Large intestine (tissue), 12 donors: ENCODE measurements at places on chromosomes 13 and 19. TPM values are rescaled to one million over a fixed set of nuclear protein-coding genes. Genes with fewer than 3 reads are reported as not detected.

DNA sequence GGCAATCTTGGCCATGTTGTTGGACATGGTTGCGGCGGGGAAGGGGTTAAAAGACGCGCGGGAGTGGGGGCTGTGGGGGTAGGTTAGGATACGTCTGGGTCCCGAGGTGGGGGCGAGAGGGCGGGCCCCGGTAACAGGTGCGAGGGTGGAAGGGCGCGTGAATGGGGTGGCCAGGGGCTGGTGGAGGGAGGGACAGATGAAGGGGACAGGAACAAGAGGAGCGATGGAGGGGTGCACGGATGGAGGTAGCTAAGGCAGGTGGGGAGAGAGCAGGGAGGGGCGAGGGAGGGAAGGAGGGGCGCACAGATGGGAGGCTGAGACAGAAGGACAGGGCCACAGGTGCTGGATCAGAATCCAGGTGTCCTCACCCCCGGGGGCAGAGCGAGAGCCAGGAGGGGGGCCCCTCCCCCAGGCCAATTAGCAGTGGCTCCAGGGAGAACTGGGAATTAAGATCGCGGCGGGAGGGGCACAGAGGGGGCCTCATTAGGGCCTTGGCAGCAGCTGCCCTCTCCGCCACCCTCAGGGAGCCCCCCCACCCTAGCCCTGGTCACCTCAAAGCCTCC lies 1.3 kb downstream of the GNG8 start:
- peaks cover 70% of the 10 kb centered on the region for H3K27me3 ChIP-seq
- no peak overlapping the region for H3K27ac ChIP-seq
- peak overlapping the region; percentile 25 for H3K4me3 ChIP-seq
- no peaks in the 10 kb centered on the region for H3K36me3 ChIP-seq
- DNase-seq = no peak
- H3K4me1 ChIP-seq = peaks cover 31% of the 10 kb centered on the region

- no peaks in the 10 kb centered on the region for H3K27me3 ChIP-seq
- H3K4me3 ChIP-seq = no peak overlapping the region
- H3K27ac ChIP-seq = no peak overlapping the region
- H3K4me1 ChIP-seq = no peaks in the 10 kb centered on the region
- no peak for DNase-seq
Measured at GRCh38 chr19:28667348-28667977, 545.5 kb downstream of the UQCRFS1 start.

GRCh38 chr13:113588394-113589111 lies 4.0 kb downstream of the TFDP1 start:
- no peak for DNase-seq
- no peak overlapping the region for H3K27ac ChIP-seq
- no peaks in the 10 kb centered on the region for H3K27me3 ChIP-seq
- H3K4me1 ChIP-seq = peaks cover 5% of the 10 kb centered on the region

- no peak overlapping the region for H3K4me3 ChIP-seq
- H3K36me3 ChIP-seq = no peaks in the 10 kb centered on the region
- no peak overlapping the region for H3K27ac ChIP-seq
Measured at GRCh38 chr19:32313569-32314265, 31.7 kb upstream of the ZNF507 start.

- H3K27ac ChIP-seq = no peak overlapping the region
- no peak for DNase-seq
- H3K4me1 ChIP-seq = no peaks in the 10 kb centered on the region
- H3K27me3 ChIP-seq = peaks cover 23% of the 10 kb centered on the region
Measured at GRCh38 chr19:29876414-29876813, 64.6 kb downstream of the CCNE1 start.

DNA sequence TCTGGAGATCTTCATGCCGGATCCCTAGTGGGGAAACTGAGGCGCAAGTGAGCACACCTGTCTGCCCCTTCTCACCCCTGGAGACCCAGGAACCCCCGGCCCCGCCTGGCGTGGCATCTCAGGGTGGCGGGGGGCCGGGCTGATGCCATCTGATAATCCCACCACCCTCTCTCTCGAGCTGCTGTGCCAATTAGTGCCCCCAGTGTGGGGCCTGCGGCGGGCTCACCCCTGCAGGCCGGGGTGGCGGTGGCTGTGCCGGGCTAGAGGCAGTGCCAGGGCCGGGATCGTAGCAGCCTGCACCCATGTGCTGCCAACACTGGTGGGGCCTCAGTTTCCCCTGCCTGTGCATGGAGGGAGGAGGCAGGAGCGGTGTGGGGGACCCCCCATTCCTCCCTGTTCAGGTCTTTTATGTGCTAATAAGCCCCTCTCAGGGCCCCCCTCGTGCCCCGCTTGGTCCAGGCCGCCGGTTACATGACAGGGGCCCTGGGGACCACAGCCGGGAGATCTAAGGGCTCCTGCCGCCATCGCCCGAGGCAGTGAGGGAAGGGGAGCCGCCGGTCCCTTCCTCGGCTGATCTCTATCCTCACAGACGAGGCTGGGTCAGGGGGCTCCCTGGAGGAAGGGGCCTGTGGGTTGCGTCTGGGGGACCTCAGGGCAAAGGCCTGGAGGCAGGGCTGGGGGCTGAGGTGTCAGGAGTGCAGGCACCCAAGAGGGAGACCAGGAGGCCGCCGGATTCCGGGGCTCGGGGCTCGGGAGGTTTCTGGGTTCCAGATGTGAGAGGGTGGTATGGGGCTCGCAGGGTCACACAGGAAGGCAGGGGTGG lies 8.3 kb downstream of the EFNA2 start:
- peaks cover 47% of the 10 kb centered on the region for H3K4me1 ChIP-seq
- no peak overlapping the region for H3K27ac ChIP-seq
- H3K4me3 ChIP-seq = no peak overlapping the region

- no peak overlapping the region for H3K27ac ChIP-seq
- no peaks in the 10 kb centered on the region for H3K4me1 ChIP-seq
- H3K4me3 ChIP-seq = no peak overlapping the region
- peaks cover 24% of the 10 kb centered on the region for H3K36me3 ChIP-seq
- no peak for DNase-seq
Measured at GRCh38 chr13:99386911-99387788, 80.0 kb upstream of the GPR183 start.

GRCh38 chr13:112244061-112244460 lies 132.1 kb upstream of the SPACA7 start:
- H3K27me3 ChIP-seq = no peaks in the 10 kb centered on the region
- H3K4me1 ChIP-seq = no peaks in the 10 kb centered on the region
- no peak for DNase-seq

SPC24 gene
- 7.2 TPM for polyA plus RNA-seq

COL4A2 gene
- polyA plus RNA-seq = 164 TPM

ZSCAN1 gene
- polyA plus RNA-seq = 0.73 TPM

SELENOV gene
- polyA plus RNA-seq = 0.19 TPM
